Heart left ventricle (tissue), 16 donors: ENCODE measurements at places on chromosomes 5 and 9. TPM values are rescaled to one million over a fixed set of nuclear protein-coding genes. Genes with fewer than 3 reads are reported as not detected.

DNA sequence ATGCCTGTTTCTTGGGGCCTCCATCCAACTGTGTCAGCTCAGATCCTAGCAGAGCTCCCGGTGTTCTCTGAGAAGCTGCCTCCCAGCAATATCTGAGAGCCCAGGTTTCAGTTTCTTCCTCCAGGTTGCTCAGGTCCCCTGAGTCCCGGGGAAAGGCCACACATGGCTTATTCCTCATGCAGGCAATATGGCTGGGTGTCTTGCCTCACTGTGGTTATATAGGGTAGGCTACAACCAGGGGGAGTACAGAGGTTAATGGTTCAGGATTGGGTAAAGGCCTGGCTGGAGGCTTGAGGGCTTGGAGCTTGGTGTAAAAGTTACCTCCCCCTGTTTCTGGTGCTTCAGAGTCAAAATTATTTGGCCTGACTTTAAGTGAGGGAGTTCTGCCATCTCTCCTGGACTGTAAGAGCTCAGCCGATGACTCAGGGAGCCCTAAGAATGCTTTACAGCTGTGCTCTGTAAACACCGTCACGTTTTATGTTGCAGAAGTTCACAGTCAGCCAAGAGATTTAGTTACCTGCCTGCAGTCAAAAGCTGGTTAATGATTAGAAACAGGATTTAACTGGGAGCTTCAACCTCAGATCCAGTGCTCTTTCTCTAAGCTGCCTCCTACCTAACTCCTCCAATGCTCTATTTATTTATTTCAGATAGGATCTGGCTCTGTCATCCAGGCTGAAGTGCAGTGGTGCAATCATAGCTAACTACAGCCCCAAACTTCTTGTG, 24.3 kb upstream of the UBAP2 start:
- H3K27me3 ChIP-seq, result no peaks in the 10 kb centered on the region
- no peaks in the 10 kb centered on the region for H3K36me3 ChIP-seq
- DNase-seq, result no peak
- H3K27ac ChIP-seq, result no peak overlapping the region
- H3K4me1 ChIP-seq, result no peaks in the 10 kb centered on the region

DNA sequence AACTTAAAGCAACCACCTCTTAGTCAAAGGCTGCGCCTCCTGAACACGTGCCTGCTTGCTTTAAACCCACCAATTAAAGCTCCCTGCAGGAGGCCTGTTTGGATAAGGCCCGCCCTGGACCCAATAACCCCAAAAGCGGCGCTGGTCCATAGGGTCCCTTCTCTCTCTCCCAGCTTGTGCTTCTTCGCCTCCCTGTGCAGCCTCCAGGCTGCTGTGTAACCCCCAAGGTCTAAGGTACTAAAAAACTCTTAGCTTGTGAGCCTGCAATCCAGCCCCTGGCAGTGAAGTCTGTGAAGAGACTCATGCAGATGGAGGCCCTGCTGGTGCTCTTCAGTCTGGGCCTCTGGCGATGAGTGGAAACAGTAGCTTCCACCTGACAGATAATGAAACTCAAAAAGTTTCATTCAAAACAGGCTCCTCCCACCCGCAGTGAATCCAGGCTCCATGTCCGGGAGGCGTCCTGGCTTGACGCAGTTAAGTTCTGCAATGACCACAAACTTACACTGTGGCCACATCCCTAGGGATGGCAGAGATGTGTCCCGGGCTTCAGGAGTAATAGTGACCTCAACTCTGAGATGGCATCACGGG, 97.3 kb downstream of the PRRT1B start:
- DNase-seq, result no peak
- no peak overlapping the region for H3K4me3 ChIP-seq
- no peaks in the 10 kb centered on the region for H3K27me3 ChIP-seq
- no peak overlapping the region for H3K27ac ChIP-seq

DNA sequence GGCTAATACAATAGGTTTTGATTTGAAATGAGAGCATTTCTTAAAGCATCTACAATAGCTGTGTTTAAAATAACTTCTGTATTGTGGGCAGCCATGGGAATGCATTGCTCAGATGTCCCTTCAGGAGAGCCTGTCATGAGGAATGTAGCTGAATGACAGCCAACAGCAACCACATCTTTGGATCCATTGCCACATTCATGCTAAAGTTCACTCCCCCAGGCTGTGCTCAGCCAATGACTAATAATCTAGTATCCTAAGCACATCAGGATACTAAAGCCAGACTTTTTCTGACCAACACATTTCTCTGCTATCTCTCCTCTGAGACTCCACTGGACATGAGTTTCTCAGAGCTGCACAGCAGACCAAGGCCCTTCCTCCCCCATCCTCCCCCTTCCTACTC, 45.5 kb downstream of the HTR1A start:
- no peaks in the 10 kb centered on the region for H3K36me3 ChIP-seq
- DNase-seq, result no peak
- H3K4me1 ChIP-seq, result no peaks in the 10 kb centered on the region
- no peak overlapping the region for H3K4me3 ChIP-seq
- no peaks in the 10 kb centered on the region for H3K27me3 ChIP-seq

DNA sequence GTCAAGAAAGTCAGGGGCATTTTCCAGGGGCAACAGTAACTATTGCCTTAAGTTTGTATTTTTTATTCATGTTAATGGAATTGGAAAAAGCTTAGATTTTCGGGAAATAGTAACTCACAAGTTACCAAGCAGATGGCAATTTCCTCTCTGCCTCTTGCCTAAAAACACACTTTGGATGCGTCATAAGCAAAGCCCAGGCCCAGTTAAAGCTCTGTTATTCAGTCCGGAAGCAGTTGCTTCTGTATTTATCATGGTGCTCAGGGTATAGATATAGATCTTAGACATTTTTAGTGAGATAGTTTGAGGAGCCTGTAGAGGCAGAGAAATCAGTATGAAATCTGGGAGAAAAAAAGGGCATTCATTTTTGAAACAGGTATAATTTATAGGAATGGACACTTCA, 260.3 kb upstream of the TNC start:
- no peaks in the 10 kb centered on the region for H3K27me3 ChIP-seq
- no peaks in the 10 kb centered on the region for H3K4me1 ChIP-seq
- no peaks in the 10 kb centered on the region for H3K36me3 ChIP-seq
- H3K27ac ChIP-seq, result no peak overlapping the region
- no peak for DNase-seq

- H3K4me3 ChIP-seq, result no peak overlapping the region
- peak overlapping the region; percentile 92 for H3K27ac ChIP-seq
- H3K36me3 ChIP-seq, result no peaks in the 10 kb centered on the region
- no peaks in the 10 kb centered on the region for H3K27me3 ChIP-seq
- peak; percentile 85 for DNase-seq
These were observed 45.9 kb downstream of the COL23A1 start for GRCh38 chr5:178544166-178544834.

- no peaks in the 10 kb centered on the region for H3K36me3 ChIP-seq
- no peak overlapping the region for H3K4me3 ChIP-seq
- H3K27me3 ChIP-seq, result no peaks in the 10 kb centered on the region
- H3K4me1 ChIP-seq, result no peaks in the 10 kb centered on the region
- H3K27ac ChIP-seq, result no peak overlapping the region
- DNase-seq, result no peak
These were observed 65.3 kb downstream of the SH3RF2 start for GRCh38 chr5:146001544-146002190.

- DNase-seq, result peak; percentile 50
- H3K27me3 ChIP-seq, result no peaks in the 10 kb centered on the region
- no peak overlapping the region for H3K4me3 ChIP-seq
- no peaks in the 10 kb centered on the region for H3K4me1 ChIP-seq
These were observed 166.7 kb downstream of the GAPVD1 start for GRCh38 chr9:125428060-125428901.

GRCh38 chr5:59790776-59791475, 102.6 kb downstream of the PDE4D start:
- no peak overlapping the region for H3K4me3 ChIP-seq
- no peaks in the 10 kb centered on the region for H3K27me3 ChIP-seq
- peak overlapping the region; percentile 62 for H3K27ac ChIP-seq
- DNase-seq, result no peak

Gene SYK
- 14.0 TPM for total RNA-seq

Gene CCDC180
- 0.69 TPM for total RNA-seq

Gene BTNL8
- 0.24 TPM for total RNA-seq

Gene CTXN3
- not detected for total RNA-seq
